ENCODE measurements at places on chromosomes 3 and 15.

DNA sequence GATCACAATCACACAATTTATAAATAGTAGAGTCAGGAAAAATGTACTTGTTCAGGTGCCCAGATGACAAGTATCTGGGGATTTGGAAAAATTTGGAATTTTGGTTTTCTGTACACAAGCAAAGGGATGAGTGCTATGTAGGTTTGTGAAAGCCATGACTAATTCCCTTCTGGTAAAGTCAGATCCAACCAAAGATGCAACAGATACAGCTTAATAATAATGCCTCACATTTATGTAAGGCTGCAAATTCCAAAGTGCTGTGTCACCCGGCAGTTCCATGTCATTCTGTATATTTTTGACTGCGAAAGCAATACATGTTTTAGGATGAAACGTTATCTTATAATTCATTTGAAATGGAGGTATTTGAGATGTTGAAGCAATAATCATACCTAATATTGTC, 102.7 kb upstream of the AGBL1 start:
- DNase-seq: no peak

DNA sequence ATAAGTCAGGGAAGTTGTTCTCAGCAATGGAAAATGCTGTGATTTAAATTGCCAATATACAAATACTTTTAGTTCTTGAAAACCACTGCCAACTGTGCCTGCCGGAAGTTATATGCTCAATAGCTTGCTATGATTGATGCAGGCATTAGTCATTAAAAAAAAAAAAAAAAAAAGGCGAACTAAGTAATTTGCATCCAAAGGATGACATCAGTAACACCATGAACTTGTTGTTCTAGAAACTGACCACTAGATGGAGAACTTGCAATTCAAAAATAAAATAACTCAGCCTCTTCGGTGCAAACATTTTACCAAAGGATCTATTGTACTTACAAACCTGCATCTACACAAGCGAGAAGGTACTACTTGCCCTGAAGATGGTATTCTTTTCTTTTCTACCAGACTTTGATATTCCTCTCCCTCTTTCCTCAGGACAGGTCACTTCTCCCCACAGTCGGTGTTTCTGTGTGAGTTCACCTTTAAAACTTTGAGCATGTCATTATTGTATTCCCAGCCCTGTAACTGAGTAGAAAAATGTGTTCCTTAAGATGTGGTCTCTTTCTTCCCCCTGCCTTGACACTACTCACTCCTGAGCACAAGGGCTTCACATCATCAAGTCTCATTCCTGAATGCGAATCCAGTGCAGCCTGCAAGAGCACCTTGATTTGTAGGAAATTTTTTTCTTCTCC, 115.0 kb upstream of the VEPH1 start:
- DNase-seq: peak; percentile 53

GRCh38 chr15:58200739-58201138, 62.6 kb downstream of the AQP9 start:
- no peak for DNase-seq

DNA sequence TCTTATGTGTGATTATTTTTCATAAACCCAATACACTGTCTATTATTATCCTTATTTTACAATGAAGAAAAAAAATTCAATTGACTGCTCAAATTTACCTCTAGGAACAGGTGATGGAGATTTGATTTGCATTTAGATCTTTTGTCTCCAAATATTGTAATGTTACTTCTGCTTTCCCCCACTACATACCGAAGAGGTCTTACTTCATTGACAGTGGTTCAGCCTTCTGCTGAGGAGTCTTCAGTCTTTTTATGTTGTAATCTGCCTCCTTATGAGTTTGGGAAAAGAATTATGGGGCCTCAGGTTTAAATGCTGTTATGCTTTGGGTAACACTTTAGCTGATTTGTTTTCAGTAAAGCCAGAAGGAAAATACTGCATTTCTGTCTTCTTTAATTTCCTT, 199.5 kb downstream of the LPP start:
- no peak for DNase-seq

GRCh38 chr3:169541528-169541927, 122.0 kb downstream of the MECOM start:
- no peak for DNase-seq

- no peak for DNase-seq
Observed at GRCh38 chr3:11010426-11011165, 18.0 kb downstream of the SLC6A1 start.

DNA sequence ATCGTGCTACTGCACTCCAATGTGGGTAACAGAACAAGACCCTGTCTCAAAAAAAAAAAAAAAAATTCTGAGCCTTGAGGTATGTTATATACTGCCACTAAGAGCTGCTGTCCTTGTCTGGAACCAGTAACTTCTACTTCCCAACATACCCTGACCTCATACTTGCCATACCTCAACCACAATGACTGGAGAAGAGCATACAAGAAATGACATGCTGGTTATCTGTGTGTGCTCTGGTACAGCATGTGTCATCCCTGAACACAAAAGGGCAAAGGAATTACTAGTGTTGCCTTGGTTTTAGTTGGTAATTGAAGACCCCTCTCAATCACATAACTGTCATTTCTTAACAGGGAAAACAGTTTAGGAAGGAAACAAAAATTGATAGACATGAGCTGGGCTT, 54.5 kb downstream of the MRPS25 start:
- DNase-seq: no peak

GRCh38 chr3:32613183-32613582, 42.5 kb upstream of the DYNC1LI1 start:
- DNase-seq: no peak

DNA sequence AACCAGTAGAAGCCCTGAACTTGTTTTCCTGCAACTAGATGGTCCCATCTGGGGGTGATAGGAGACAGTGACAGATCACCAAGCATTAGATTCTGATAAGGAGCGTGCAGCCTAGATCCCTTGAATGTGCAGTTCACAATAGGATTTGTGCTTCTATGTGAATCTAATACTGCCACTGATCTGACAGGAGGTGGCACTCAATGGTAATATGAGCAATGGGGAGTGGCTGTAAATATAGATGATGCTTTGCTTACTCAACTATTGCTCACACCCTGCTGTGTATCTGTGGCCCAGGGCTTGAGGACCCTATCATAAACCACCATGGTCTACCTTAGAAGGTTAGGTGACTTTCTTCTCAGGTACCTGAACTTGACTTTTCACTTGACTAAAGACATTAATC, 417.1 kb upstream of the ARHGEF26 start:
- DNase-seq: no peak

- DNase-seq: peak; percentile 2
Observed at GRCh38 chr3:99023590-99024192, 122.2 kb upstream of the DCBLD2 start.

DNA sequence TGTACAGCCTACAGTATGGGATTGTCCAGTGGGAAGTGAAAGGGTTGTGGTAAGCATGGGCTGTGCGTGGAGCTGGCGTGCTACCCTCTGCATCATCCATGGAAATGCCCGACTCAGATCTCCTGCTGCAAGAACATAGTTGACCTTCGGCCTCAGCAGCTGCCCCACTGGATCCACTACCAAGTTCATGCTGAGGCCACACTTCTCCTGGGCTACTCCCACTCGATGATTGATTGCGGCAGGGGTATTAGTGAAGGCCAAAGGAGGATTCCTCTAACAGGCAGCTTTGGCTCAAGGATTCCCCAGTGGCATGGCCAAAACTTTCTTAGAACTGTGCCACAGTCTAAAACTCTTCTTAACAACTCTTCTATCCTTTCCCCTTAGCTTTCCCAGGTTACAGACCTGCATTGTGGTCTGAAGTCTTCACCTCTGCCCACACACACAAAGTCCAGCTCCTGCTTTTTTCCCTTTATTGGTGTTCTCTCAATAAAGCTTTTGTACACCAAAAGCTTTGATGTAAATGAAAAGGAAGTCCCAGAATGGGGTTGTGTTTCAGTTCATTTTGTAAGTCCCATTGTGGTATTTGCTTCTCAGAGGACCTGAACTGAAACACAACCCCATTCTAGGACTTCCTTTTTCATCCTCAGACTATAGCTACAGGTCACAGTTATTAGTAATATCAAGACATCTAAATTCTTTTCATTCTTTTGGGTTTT, 4.9 kb upstream of the TBC1D5 start:
- no peak for DNase-seq

DNA sequence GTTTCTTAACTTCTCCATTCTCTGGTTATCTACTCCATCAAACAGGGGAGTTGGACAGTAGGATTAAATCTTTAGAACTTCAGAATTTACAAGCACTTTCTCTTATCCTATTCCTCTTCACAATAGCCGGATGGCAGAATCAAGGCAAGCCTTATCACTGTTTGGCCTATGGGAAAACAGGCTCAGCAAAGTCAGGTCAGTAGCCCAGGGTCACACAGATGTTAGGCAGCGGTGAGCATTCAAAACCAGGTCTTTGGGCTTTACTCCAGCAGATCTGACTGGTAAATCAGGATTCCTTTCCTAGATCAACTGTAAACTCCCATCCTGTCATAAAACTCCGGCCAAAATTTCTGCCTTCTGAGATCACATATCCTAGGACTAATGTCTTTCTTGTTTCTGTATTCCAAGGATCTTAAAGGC, 258.4 kb downstream of the OPA1 start:
- DNase-seq: no peak

DNA sequence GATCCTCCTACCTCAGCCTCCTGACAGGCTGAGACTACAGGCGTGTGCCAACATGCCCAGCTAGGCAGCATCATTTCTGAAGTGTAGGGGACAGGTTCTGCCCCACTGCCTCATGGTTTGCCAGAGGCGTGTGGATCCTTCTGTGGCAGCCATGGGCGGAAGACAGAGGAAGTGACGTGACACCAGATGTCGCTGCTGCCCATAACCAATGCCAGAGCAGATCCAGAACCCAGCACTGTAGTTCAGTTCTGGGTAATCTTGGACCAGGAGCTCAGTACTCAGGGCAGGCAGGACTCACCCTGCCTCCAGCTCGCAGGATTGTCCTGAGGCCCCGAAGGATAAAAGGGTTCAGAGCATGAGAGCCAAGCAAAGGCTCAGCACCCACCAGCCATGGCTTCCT, 8.2 kb downstream of the RBPMS2 start:
- no peak for DNase-seq

GRCh38 chr3:168155303-168155702, 59.6 kb upstream of the GOLIM4 start:
- no peak for DNase-seq

DNA sequence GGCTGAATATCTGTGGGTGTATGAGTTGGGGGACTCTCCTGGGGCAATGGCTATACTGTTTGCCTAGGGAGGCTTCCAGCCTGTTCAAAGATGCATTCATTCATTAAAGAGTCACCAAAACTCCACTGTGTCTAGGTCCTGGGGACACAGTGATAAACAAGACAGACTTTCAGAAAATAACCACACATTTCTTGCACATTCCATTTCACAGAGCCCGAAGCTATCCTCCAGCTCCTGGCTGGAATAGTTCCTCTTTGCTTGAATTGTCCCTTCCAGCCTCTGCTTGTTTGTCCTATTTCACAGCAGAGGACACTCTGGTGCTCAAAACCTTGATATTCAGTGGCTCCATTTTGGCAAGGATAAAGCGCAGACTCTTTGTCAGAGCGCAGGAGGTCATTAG, 61.7 kb upstream of the ITGA11 start:
- DNase-seq: no peak

- DNase-seq: no peak
Observed at GRCh38 chr3:139935016-139935865, at the start of gene CLSTN2. Gene CLSTN2 (plus strand): TSS chr3:139935185.

DNA sequence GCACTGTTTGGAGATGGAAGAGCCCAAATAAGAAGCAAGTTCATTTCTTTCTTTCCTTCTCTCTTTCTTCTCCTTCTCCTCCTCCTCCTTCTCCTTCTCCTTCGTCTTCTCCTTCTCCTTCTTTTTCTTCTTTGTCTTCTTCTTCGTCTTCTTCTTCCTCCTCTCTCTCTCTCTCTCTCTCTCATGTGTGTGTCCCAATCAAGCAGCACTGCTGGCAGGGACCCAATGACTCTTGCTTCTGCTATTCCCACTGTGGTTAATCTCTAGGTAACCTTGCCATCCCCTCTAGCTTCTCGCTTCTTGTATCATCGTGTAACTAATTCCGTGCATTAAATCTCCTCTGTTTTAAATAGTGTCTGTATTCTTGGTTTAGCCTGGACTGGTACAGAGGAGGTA, 26.1 kb upstream of the ZNF280D start:
- no peak for DNase-seq

DNA sequence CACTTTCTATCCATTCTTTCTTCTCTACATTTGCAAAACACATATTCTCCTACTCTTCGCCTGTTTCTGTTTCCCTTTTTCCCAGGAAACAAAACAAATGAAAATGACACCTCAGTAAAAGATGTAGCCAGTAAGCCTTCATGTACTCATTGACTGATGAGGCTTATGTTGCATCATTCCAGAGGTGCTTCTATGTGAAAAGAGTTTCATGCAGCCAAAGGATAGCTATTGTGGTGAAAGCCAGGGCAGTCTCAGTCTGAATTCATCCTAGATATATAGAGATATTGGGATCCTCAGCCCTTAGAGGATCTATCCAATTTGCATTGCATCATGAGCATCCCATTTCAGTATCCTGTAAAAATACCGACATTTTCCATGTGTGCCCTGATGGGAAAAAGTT, 267.3 kb downstream of the GAP43 start:
- no peak for DNase-seq

DNA sequence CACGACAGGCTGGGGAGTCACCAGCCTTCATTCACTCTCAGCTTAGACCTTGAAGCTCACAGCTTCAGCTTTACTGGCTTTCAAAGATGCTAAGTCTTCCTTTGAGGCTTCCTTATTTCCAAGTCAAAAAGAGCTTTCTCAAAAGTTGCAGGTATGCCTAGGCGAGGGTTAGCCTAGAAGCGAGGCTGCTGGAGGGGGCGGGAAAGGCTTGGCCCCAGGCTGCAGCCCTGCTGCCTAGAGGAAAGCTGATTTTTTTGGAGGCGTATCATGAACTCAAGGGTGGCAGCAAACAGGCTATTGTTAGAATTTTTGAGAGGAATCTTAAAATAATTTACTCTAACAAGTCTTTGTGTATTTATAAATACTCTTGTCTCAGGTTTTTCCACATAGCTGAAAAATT, 37.1 kb downstream of the MYO5C start:
- no peak for DNase-seq

DNA sequence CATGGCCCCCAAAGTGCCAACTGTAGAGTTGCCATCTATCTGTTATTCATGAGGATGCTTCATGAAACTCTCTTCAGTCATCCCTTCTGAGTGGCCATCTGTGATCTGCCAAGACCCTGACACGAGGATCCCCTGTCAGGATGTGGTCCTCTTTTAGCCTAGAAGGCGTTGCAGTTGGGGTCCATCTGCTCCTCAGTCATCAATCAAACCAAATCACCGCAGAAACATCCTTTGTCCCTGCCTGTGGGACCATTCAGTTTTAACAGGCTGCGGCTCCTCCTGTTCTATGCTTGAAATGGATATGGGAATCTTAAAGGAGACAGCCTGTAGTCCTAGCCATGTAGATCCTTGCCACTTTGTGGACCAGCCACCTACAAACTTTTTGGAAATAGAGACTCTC, 5.9 kb upstream of the RPS27L start:
- DNase-seq: no peak
